IPS-NIHi11 (cell line): ENCODE measurements at places on chromosomes 12 and 14.

- DNase-seq = no peak
Observed at GRCh38 chr12:77046468-77046867, 18.9 kb downstream of the E2F7 start.

- DNase-seq = no peak
Observed at GRCh38 chr14:101365329-101366158, 195.8 kb upstream of the DIO3 start.

DNA sequence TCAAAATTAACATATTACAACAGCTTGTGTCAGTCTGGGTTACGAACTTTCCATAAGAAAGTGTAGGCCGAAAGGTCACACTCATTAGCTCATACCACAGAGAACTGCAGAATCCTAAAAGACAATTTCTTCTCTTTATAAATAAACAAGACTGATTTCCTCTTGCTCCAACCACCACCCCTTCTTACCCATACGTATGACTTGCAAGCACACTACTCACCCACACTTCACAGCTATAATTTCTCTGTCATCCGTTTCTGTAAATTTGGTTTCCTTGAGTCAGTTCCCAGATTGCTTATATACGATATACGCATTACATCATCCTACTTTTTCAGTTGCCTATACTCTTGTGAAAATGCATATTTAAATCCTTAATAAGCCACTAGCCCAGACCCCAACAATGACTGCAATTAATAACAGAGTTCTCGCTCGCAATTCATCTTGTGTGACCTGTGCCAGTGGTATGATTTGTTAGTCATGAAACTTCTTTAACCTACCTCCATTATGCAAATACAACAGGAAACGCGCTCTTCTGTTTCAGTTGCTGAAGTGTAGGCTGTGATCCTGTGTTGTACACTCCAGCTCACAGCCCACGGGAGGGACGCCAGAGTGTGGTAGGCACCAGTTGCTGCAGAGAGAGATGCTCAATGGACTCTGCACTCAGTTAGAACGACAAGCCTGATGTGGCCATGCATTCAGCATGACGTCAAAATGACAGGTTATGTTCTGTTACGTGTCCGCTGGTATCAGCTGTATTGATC, 417.6 kb downstream of the PDZRN4 start:
- DNase-seq = no peak

DNA sequence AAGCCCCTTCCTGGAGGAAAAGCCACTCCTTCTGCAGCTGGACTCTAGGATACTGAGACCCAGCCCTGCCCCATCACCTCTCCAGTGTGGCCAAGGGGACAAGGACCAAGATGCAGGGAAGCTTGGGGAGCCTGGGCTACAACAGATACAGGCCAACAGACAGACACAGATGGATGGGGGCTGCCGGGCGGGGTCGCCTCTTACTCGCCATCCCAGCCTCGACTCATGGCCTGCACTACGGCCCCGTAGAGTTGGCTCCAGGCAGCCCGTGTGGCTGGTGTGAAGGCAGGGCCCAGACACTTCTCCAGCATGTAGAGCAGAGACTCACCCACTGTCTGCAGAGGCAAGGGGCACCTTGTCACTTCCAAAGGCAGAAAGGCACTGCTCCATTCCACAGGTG, 4.7 kb downstream of the NGB start:
- no peak for DNase-seq

GRCh38 chr12:127596891-127597290, 670.1 kb upstream of the TMEM132C start:
- DNase-seq = no peak

GRCh38 chr14:73833034-73833433, 18.6 kb upstream of the PTGR2 start:
- no peak for DNase-seq

GRCh38 chr12:106816231-106816630, 41.7 kb downstream of the RIC8B start:
- no peak for DNase-seq

- peak; percentile 43 for DNase-seq
Observed at GRCh38 chr12:49232940-49233841, 31.7 kb upstream of the TUBA1C start.

GRCh38 chr14:65658202-65658601, 245.7 kb downstream of the FUT8 start:
- DNase-seq = no peak

- DNase-seq = no peak
Observed at GRCh38 chr14:104138718-104139459, 502 bp downstream of the KIF26A start.

- peak; percentile 99 for DNase-seq
Observed at GRCh38 chr14:99603471-99604277, at the start of gene CCDC85C. TSS of gene CCDC85C (minus strand) at chr14:99604207. CDS start at chr14:99603959, 248 bp downstream.

DNA sequence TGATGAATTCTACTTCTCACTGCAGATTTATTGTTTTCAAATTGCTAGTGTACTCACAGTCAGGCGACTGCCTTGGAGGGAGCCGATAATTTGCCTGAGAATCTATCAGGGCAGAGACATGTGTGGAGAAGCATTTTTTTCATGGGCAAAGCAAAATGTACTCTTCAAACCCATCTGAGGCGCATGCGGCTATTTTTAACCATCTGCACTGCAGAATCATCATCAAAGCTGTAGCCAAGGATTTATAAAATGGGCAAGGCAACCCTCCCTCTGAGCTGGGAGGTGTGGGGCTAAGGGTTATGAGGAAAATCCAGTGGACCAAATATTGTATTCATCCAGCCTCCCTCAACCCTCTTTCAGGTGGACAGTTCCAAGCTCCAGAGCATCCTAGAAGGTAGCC, 37.7 kb downstream of the BEST3 start:
- no peak for DNase-seq

DNA sequence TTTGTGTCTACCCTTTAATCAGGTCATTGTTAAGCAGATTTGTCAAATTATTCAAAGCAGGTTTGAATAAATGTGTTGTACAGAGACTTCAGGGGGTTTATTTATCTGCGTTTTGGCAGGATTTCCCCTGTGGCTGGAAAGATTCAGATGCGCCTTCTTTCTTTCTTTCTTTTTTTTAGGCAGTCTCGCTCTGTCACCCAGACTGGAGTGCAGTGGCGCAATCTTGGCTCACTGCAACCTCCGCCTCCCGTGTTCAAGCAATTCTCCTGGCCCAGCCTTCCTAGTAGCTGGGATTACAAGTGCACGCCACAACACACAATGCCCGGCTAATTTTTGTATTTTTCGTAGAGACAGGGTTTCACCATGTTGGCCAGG, 6.3 kb upstream of the NANOGNB start:
- no peak for DNase-seq

DNA sequence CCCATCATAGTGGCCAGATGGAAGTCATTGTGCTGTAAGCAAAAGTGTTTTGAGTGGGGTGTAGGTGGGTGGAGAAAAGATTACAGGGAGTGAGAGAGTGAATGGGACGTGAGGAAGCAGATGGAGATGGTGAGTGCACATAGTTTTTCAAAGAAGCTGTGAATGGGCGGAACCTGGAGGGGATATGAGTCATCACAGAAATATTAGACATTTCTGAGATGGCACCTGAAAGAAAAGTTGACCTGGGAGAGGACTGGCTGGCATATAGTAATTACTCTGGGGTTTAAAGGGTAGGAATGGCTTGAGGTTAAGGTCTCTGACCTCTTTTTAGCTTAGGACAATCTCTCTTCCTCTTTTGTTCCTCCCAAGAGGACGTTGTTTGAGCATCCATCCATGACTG, 50.5 kb downstream of the ANO4 start:
- no peak for DNase-seq

DNA sequence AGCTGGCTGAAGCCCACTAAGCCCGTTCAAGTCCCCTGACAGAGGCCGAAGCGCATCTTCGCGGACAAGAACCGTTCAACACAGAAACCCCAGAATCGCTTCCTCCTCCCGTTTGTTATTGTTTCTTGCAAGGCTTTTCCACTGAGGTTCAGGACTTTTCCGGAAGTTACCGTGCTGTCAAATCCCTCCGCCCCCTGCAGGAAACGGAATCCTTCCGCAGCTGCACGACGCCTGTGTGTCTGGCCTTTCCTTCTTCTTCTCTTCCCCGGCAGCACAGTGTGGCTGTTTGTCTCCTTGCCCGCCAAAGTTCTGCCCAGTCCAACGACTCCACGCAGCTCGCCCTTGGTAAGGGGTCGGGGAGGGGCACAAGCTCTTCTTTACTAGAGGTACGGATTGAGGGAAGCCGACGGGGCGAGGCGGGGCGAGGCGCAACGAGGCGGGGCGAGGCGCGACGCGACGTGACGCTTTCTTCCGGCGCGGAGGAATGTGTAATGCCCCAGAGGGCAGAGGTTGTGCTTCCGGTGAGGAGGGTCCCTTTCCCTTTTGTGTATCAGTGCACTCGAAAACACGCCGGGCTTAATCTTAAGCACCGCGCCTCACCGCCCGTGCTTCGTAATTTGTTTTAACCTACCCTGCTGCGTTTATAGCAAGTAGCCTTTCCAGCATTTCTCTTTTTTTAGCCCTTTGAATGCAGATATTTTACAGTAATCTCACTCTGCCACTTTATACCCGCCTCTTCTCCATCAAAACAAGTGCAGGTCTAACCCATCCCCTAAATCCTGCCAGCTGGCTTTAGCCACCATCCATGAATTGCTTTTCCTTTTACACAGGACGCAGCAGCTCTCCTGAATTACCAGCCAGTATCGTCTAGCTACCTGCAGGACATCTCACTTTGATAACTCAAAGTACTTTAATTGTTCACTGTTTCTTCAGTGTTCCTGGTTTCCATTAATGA, at the start of gene KDM5A:
TSS of gene KDM5A (minus strand) at position 179 of the 955 bp plus-strand sequence. CDS start 229 bp downstream, outside the sequence.
- DNase-seq = peak; percentile 95

GRCh38 chr14:90388437-90388836, 8.4 kb upstream of the CALM1 start:
- DNase-seq = peak; percentile 57

GRCh38 chr14:87896393-87897380, 96.3 kb downstream of the GALC start:
- DNase-seq = peak; percentile 58

DNA sequence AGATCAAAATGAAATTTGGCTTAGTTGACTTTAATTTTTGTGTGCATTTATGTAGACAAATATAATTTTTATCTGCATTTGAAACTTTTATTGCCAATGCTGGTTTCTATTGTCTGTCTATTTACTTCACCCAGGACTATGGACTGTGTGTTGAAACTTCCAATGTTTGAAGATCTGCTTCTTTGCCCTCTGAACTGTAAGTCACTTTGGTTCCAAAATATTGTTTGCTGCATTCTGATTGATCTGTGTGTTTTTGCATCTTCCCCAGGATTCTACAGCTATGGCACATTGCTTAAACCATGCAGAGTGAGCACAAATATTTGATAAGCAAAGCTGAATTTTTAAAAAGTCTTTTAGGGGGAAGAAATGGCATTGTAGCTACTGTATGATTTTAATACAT, 131.0 kb upstream of the SOX5 start:
- DNase-seq = no peak

DNA sequence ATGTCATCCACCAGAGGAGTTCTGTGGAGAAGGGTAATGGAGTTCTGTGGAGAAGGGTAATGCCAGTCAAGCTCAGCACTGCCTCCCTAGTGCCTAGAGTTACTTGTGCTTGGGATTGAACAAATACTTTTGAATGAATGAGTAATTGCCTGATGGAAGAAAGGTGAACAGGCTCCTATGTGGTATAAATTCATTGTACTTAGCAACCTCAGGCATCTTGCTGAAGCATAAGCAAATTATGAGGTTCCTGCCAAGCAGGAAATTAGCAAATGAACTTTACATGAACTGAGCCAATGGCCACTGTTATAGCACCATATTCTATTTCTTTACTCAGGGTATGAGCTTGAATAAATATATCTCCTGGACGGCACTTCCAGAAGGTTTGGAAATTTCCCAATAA, 1047.2 kb downstream of the SLC6A15 start:
- DNase-seq = no peak

DNA sequence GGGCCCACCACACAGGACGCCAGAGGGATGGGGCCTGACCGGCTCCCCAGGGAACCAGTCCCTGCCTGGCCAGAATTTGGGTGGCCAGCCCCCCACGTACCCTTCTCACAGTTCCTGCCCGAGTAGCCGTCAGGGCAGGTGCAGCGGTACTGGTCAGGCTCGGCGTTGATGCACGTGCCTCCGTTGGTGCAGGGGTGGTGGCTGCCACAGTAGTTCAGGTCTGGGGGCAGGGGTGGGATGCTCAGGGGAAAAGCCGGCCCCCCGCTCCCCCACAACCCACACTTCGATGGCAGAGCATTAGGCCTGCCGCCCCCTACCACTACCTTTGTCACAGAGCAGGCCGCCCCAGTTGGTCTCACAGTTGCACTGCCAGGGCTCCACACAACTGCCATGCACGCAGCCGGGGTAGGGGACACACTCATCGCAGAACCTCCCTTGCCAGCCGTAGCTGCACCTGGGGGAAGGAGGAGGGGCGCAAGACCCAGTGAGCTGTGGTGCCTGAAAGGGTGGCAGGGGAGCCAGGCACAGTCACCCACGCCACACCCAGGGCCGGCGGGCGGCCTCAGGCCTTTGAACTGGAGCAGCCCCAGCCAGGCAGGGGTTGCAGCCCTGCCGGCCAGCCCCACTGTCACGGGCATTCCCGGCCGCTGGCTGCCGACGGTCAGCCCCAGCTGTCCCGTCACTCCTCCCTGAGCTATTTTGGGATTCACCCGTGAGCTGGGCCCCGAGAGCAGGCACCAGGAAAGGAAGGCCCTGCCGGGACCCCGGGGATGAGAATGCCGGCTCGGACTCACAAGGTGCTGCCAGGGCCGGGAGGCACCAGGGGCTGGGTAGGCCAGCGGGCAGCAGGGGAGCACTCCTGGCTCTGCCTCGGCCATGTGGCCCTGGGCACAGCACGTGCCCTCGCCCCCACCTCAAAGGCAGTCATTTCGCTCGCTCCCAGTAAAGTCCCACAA, 16.5 kb downstream of the JAG2 start:
- DNase-seq = no peak

- DNase-seq = no peak
Observed at GRCh38 chr14:26595926-26596542, 1.8 kb downstream of the NOVA1 start.

DNA sequence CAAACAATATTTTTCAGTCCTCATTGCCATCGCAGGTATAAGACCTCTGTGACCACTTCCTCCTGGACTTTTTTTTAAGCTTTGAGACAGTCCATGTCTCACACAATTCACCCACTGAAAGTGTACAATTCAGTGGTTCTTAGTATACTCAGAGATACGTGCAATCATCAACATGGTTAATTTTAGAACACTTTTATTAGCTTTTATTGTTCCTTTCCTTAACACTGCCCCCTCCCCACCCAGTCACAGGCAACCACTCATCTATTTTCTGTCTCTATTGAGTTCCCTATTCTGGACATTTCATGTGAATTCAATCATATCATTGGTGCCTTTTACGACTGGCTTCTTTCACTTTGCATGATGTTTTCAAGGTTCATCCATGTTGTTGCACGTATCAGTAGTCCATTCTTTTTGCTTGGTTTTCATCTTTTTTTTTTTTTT, 16.2 kb downstream of the NCKAP5L start:
- no peak for DNase-seq

DNA sequence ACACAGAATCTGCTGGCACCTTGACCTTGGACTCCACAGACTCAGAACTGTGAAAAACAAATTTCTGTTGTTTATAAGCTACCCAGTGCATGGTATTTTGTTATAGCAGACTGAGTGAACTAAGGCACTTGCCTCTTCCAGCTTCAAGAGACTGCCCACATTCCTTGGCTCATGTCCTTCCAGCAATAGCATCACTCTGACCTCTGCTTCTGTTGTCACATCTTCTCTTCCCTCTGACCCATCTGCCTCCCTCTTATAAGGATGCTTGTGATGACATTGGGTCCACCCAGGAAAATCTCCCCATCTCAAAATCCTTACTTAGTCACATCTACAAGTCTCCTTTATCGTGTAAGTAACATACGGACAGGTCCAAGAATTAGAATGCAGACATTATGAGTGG, 200.4 kb downstream of the PIK3C2G start:
- DNase-seq = no peak

- DNase-seq = no peak
Observed at GRCh38 chr14:88613552-88614010, 50.7 kb downstream of the ZC3H14 start.
